ENCODE measurements at places on chromosomes 12 and 14.

DNA sequence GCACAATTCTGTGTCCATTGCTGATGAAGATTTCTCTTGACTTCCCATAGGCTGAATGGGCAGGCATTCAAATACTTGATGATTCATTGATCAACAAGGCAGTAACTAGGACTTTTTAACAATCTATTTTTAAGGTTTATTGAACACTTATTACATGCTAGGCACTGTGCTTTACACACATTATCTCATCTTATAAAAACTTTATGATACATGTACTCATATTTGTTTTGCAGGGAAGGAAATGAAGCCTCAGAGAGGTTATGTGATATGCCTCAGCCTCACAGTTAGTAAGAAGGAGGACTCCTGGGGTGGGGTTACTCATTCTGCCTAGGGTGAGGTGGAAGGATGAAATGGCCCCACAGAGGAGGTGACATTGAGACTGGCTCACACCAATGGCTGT is 12.9 kb upstream of the EMP1 start:
- no peak for DNase-seq

DNA sequence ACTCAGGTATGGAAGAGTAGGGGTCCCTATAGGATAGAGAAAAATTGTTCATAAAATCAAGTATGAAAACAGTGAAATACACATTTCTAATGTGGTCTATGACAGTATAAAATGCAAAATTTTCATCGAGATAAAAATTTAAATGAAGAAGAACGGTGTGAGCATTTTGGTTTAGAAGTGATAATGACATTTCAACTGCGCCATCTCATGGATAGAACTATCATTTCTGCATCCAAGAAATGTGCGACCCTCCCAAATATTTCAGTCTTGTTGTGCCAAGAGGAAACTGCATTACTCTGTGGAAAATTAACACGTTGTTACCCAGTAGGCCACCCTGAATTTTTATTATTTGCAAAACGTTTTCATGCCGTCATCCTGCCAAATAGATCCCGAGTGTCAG is 108.8 kb downstream of the CRACR2A start:
- DNase-seq, result no peak

DNA sequence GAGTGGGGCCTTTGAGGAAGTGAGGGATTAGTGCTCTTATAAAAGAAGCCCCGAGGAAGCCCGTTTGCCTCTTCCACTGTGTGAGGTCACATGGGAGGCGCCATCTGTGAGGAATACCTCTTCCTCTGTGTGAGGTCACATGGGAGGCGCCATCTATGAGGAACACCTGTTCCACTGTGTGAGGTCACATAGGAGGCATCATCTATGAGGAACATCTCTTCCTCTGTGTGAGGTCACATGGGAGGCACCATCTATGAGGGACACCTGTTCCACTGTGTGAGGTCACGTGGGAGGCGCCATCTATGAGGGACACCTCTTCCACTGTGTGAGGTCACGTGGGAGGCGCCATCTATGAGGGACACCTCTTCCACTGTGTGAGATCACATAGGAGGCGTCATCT is 69.7 kb downstream of the SLC24A4 start:
- no peak for DNase-seq

DNA sequence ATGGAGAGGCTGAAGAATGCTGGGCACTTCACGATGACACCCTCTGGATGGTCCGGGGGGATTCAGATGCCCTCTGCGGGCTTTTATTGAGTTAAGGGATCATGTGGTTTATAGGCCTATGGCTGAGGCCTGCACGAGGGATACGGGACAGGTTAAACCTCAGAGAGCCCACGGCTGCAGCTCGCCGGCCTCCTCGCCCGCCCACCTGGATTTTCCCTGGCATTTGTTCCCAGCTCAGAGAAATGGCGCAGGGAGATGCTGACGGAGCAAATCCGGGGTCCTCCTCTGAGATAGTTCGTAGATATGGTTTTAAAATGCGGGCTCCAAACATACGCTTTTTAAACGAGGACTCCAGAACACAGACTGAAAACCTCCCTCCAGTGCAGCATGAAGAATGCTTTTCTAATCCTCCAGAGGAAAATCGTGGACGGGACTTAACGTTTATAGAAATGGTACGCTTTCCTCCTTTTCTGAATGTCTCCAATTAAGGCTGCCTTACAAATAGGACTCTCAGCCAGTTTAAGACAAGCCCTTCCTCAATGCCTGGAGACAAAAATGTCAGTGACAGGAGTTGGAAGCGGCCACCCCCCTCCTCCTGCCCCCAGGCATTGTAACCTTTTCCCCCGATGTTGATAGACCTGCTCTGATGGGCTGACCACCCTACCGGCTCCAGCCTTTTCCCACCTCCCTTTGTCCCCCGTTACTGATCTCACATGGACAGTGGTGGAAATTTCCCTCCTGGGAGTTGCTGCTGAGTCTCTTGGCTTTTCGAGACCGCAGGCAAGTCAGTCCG is 16.6 kb downstream of the CCND2 start:
- no peak for DNase-seq

- DNase-seq, result no peak
Observed at GRCh38 chr14:63248211-63248610, 44.0 kb downstream of the RHOJ start.

GRCh38 chr12:97283297-97283696 is 179.3 kb upstream of the RMST start:
- no peak for DNase-seq

DNA sequence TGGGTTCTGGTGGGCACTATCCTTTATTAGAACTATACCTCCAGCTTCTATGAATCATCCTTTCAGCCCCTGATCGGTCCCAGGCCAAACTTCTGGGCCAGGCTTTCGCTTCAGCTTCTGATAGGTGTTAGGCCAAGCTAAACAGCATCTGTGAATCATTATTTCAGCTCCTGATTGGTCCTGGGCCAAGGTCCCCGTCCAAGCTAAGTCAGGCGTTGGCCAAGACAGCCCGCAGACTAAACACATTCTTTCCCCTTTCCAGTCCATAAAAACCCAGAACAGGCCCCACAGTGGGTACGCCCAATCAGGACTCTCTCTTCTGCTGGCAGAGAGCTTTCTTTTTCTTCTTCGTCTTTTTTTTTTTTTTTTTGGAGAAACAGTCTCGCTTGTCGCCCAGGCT is 1808.9 kb upstream of the SEL1L start:
- no peak for DNase-seq

DNA sequence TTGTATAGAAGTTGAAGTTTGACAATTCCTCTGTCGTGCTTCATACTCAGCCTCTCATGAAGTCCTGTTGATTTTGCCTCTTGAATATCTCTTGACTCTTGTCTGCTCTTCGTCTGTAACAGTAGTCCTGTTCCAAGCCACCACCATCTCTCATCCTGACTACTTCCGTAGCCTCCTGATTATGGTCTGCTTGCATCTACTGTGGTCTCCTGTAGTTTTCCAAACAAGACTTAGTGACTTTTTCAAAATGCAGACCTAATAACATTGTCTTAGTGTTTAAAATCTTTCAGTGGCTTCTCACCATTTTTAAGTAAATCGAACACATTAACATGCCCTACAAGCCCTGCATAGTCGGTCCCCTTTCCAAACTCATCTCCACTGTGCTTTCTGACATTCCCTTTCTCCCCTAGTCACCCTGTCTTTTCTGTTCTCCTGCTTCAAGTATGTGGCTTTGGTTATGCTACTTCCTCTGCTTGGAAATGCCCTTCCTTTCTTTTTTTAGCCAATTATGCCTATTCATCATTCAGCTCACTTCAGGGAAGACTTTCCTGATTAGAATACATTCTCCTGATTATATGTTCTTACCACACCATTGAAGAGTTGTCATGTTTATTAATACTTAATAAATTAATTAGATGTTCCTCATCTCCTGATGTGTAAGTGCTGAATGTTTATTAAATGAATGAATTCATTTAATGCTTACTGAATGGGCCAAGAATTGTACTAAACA is 2.0 kb downstream of the SCYL2 start:
- DNase-seq, result no peak

GRCh38 chr12:49019443-49020324 is 1.1 kb upstream of the PRKAG1 start:
- DNase-seq, result no peak

GRCh38 chr14:67140556-67140955 is 48.7 kb upstream of the GARIN2 start:
- no peak for DNase-seq

- DNase-seq, result no peak
Observed at GRCh38 chr12:7161327-7161726, 28.2 kb upstream of the PEX5 start.

DNA sequence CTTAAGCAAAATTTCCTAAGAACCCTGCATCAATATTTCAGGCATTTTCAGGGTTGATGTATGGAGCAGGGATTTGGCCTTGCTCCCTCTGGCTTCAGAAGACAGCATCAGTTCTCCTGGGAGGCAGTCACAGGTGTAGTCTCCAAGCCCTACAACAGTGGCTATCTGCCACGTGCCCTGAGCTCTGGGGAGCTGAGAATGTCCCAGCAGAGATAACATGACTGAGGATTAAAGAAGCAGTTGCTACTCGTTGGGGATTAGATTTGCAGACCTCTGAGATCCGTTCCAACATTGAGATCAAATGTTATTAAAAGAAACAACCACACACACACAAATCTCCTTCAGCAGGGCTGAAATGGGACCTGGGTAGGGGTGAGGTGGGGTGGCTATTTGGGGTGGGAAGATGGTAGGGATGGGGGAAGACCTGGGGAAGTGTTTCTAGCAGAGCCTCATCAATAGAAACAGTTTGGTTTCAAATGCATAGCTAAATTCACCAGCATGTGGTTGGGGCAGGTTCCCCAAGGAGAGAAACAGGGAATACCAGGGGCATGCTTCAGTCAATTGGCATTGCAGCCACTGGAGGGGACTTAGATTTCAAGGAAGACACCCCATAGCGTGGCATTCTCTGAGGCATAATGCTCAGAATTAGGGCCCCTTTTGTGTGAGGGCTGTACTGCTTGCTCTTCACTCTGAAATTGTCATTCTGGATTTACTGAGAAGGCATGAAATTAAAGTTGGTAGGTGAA is 15.2 kb upstream of the FAM234B start:
- no peak for DNase-seq

- no peak for DNase-seq
Observed at GRCh38 chr12:70417121-70417520, 51.0 kb downstream of the KCNMB4 start.

GRCh38 chr12:132439333-132439904 is 50.5 kb upstream of the FBRSL1 start:
- DNase-seq, result peak; percentile 20

DNA sequence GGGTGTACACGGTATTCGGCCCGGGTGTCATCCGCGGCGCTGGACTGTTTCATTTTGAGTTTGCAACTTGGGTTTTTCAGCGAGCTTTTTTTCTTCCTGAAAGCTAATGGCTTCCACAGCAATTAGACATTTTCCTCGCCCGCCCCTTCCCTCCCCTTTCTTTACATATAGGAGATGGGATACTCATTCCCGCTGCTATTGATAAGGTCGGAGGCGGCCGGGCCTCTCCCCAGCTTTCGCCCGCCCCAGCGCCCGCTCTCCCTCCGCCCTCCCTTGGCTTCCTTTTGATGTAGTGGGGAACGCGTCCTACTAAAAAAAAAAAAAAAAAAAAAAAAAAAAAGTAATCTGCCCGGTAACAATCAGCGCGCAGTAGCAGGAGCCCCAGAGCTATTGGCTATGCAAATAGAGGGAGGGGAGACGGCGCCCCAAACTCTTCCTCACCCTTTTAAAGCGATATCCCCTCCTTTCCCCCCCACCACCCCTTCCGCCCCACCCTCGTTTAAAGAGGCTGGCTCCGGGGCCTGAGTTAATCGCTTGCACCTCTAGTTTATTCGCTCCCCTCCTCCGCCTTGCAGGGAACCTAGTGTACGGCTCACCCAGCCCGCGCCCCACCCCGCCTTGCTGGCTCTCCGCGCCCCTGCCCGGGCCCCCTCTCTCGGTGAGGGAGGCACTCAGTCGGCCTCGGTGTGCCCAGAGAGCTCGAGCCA is 1.7 kb upstream of the CCND2 start:
- peak; percentile 41 for DNase-seq

- DNase-seq, result no peak
Observed at GRCh38 chr12:52337054-52337453, 15.9 kb upstream of the KRT83 start.

DNA sequence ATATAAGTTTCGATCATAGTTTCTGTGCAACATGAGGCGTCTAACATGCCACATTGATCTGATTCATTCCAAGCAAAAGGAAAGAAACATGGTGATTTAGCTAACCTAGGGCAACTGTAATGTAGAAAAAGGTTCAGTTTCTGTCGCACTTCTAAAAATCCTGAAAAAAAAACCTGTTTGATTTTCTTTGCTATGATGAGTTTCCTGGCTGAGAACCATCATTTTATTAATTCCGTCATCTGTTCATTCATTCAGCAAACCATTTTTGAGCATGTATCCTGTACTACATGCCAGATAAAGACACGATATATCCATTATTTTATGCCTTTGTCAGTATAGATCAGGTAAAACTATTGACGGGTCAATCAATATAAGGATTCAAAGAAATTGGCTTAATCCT is 932.6 kb downstream of the GALC start:
- DNase-seq, result no peak

- no peak for DNase-seq
Observed at GRCh38 chr14:32073537-32074189, 3.4 kb upstream of the ARHGAP5 start.

GRCh38 chr12:26197832-26198231 is 2.5 kb downstream of the SSPN start:
- no peak for DNase-seq

DNA sequence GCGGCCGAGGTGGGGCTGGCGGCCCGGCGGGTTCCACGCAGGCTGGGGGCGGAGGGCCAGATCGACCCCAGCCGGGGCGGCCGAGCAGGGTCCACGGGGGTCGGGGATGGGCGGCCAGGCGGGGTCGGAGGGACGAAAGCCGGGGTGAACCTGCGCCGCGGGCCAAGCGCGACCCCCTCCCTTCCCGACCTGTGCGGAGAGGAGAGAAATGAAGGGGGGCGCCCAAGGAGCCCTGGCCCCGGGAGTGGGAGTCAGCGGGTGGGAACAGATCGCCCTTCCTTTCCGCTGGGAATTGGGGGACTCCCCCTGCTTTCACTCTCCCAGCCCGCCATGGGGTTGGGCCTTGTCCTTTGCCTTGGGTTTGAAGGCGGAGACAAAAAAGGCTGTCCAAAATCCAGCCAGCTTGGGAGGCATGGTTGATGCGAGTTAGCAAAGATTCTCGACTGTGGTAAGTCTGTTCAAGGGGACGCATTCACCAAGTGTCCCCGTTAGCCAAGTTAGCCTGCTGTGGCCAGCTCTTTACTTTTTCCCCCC is 559 bp upstream of the CKAP4 start:
- DNase-seq, result peak; percentile 40

DNA sequence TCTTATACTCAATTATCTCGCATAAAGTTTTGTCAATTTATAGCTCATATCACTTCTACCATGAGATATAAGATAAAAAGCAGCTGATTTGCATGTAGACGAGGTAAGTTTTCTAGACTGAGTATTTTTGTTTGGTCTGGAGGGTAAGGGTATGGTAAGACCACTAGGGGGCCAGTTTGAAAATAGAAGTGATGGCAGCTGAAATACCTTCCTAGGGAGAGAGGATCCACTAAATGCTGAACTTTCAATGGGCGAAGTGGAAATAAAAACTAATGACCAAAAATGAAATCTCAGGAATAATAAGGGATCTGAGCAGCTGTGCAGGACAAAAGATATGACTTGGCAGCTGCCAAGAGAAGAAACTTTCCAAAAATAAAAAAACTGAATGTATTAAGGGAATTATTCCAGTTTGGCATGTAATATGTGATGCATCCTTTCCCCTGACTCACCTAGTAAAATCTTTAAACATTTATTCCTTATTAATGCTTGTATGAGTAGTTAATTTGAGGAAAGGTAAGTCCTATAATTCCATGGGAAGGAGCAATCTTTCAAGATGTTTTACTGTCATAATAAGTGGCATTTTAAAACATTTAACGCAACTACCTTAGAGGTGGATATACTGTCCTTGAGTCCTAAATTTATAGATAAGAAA is 754.5 kb downstream of the C12orf50 start:
- DNase-seq, result no peak

GRCh38 chr12:1083889-1084262 is 92.9 kb downstream of the ERC1 start:
- no peak for DNase-seq

Measured in substantia nigra (tissue), 51 donors.